ENCODE measurements at places on chromosomes 12 and 14. TPM values are rescaled to one million over a fixed set of nuclear protein-coding genes. Genes with fewer than 3 reads are reported as not detected.

- peaks cover 15% of the 10 kb centered on the region for H3K27me3 ChIP-seq
- H3K4me1 ChIP-seq, result no peaks in the 10 kb centered on the region
- no peak overlapping the region for H3K27ac ChIP-seq
- no peak for DNase-seq
- no peaks in the 10 kb centered on the region for H3K36me3 ChIP-seq
Measured at GRCh38 chr12:107308310-107308709, 215.0 kb upstream of the CRY1 start.

DNA sequence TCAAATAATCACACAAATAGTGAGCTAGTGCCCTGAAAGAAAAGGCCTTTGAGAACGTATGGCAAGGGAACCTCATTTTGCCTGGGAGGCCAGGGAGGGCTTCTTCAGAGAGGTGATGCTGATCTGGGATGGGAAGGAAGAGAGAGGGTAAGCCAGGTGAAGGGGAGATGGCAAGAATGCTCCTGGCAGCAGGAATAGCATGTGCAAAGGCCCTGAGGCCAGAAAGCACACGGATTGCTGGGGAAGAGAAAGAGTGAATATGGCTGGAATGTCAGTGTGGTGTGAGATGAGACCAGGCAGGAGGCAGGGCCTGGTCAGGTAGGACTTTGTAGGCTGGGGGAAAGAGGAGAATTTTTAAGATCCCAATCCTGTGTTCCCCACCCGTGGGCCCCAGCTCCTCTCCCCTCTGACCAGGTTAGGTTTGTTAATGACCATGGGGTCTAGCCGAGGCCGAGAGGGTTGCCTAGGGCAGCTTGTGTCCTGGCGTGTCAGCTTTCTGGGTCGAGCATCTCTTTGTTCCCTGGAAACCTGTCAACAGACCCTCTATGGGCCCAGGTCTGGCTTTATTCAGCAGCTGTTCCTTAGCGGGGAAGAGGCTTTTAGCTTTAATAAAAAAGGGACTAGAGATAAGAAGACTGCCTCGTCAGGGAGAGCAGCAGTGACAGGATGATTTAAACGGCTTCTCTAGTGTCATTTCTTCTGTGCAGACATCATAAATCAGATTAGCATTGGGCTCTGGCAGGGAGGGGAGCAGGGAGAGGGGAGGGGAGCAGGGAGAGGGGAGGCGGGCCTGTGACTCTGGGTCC lies 123.4 kb downstream of the ADCK1 start:
- no peak for DNase-seq
- H3K4me1 ChIP-seq, result no peaks in the 10 kb centered on the region
- no peaks in the 10 kb centered on the region for H3K27me3 ChIP-seq
- H3K4me3 ChIP-seq, result no peak overlapping the region

- H3K27me3 ChIP-seq, result no peaks in the 10 kb centered on the region
- no peak for DNase-seq
- no peak overlapping the region for H3K4me3 ChIP-seq
- H3K36me3 ChIP-seq, result no peaks in the 10 kb centered on the region
Measured at GRCh38 chr12:124218243-124218560, 76.7 kb upstream of the RFLNA start.

DNA sequence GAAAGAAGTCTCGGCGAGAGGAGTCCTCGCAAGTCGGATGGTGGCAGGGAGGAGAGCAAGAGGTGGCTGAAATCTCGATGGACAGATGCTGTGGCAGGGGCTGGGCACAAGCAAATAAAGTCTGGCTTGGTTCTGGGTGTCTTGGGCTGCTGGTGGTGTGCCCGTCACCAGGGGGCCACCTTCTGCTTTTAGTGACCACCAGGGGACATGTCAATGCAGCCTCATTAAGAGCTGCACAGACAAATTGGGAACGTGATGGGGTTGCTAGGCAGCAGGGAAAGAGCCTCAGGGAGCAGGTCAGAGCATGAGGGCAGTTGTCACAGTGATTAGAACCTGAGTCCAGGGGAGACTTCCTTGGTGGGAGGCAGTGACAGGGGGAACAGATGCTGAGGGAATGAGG lies 44.0 kb downstream of the LRRC74A start:
- peak; percentile 75 for DNase-seq
- H3K4me3 ChIP-seq, result no peak overlapping the region
- no peak overlapping the region for H3K27ac ChIP-seq
- no peaks in the 10 kb centered on the region for H3K27me3 ChIP-seq
- H3K36me3 ChIP-seq, result no peaks in the 10 kb centered on the region
- H3K4me1 ChIP-seq, result no peaks in the 10 kb centered on the region

DNA sequence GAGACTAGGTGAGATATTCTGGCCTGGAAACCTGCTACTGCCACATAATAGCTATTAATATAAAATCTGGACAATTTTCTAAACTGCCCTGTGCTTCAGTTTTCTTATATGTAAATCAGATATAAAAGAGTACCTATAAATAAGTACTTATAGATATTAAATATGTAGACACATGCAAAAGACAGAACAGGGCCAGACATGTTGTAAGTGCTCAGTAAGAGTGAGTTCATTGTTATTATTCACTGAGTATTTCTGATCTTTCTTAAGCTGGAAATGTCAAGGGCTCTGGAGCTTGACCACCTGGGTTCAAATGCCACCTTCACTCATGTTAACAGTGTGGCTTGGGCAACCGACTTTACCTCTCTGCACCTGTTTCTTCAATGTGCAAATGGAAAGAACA lies 179.8 kb downstream of the GALC start:
- no peaks in the 10 kb centered on the region for H3K27me3 ChIP-seq
- no peak overlapping the region for H3K4me3 ChIP-seq
- DNase-seq, result no peak
- H3K36me3 ChIP-seq, result no peaks in the 10 kb centered on the region
- no peak overlapping the region for H3K27ac ChIP-seq

GRCh38 chr12:102966200-102966863 lies 8.9 kb downstream of the ASCL1 start:
- H3K27ac ChIP-seq, result peak overlapping the region; percentile 45
- peaks cover 100% of the 10 kb centered on the region for H3K27me3 ChIP-seq
- no peak overlapping the region for H3K4me3 ChIP-seq
- no peaks in the 10 kb centered on the region for H3K36me3 ChIP-seq
- peak; percentile 53 for DNase-seq

DNA sequence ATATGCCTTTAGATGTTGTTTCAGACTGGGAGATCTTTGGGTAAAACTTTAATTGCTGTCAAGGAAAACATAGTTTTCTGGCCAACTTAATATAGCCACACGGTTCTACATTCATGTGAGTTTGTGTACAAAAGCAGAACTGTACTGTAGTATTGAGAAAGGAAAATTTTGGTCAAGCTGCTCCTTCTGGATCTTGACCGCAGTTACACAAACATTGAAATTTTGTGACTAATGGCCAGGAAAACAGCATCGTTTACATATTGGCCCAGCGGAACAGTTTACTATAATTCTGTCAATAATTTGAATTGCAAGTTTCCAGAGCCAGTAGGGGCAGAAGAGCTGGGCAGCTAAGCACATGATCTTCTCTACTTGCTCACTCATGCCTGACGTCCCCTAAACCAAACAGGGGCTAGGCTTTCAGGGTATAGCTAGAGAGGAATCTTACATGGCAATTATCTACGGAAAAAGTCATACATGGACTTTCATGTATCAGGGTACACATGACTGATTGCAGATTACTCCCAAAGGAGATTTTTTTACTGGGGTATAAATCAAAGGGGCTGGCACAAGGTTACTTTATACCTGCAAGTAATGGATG lies 11.4 kb upstream of the ART4 start:
- no peak overlapping the region for H3K27ac ChIP-seq
- H3K27me3 ChIP-seq, result no peaks in the 10 kb centered on the region
- H3K36me3 ChIP-seq, result no peaks in the 10 kb centered on the region
- H3K4me1 ChIP-seq, result no peaks in the 10 kb centered on the region

DNA sequence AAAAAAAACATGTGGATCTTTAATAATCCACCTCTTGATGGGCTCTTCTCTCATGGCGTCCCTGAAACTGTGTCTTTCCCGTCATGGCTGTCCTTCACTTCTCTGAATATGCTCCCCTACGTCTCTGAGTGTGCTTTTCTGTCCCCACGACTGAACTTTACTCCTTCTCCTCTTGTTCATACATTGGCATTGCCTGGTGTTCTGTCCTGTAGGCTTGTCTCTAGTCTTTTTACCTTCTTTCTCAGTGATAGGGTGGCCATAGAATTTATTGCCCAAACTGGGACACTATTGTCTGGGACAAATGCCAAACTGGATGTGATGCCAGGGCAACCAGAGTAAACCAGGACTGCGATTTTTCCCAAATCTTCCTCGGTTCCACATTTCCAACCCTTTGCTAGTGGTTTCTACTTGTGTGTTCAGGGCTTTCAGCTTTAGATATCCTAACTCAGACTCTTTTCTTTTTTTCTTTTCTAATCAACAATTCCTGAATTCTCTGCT lies 202.2 kb downstream of the ATP23 start:
- no peaks in the 10 kb centered on the region for H3K36me3 ChIP-seq
- H3K27ac ChIP-seq, result no peak overlapping the region
- no peak overlapping the region for H3K4me3 ChIP-seq
- no peaks in the 10 kb centered on the region for H3K4me1 ChIP-seq
- no peaks in the 10 kb centered on the region for H3K27me3 ChIP-seq
- DNase-seq, result no peak

DNA sequence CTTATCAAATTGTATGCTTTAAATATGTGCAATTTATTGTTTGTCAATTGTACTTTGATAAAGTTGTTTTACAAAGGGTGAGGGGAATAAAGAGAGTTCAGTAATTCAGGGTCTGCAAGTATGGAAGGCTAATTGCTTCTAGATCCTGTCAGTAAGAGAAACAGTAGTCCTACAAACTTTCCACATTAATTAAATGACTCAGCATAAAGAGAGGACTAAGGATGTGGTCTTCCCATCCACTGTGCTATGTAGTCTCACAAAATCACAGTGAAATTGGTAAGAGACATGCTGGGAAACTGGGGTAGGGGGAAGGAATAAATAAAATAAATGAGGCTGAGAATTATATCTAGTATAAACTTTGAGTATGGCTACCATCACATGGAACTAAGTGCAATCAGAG lies 130.2 kb upstream of the PKP2 start:
- peak overlapping the region; percentile 60 for H3K4me3 ChIP-seq
- H3K36me3 ChIP-seq, result peaks cover 4% of the 10 kb centered on the region
- no peaks in the 10 kb centered on the region for H3K27me3 ChIP-seq
- H3K4me1 ChIP-seq, result peaks cover 4% of the 10 kb centered on the region
- no peak overlapping the region for H3K27ac ChIP-seq

GRCh38 chr12:103560604-103561101 lies 26.4 kb upstream of the STAB2 start:
- H3K4me3 ChIP-seq, result no peak overlapping the region
- H3K4me1 ChIP-seq, result no peaks in the 10 kb centered on the region
- no peak for DNase-seq
- no peaks in the 10 kb centered on the region for H3K27me3 ChIP-seq

DNA sequence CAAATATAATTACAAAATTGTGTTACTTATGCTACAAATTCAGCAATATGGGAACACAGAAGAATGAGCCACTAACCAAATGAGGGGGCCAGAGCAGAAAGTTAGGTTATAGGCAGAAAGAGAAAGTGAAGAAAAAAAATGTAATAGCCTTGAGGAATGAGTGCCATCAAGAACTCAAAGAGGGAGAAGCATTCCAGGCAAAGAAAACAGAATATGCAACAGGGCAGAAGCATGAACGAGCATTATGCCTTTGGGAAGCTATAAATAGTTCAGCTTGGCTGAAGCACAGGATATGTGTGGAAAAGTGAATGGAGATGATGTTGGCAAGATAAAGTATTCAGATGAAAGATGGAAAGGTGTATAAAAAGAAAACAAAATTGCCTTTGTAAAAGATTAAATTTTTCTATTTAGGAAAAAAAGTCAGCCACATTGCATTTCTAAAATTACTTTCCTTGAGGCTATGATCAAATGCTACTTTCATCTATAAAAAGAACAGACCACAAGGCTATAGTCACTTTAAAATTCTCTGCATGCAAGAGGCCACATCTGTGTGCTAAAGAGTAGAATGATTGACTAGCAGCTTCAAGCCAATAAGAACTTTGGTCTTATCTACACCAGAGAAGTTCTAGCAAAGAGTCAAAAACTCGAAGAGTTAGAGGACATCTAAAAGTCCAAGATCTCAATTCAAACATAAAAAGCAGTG lies 193.6 kb upstream of the GARIN6 start:
- H3K4me3 ChIP-seq, result no peak overlapping the region
- peaks cover 6% of the 10 kb centered on the region for H3K27me3 ChIP-seq
- no peak for DNase-seq
- no peak overlapping the region for H3K27ac ChIP-seq
- H3K36me3 ChIP-seq, result no peaks in the 10 kb centered on the region

GRCh38 chr14:81464253-81465002 lies 64.3 kb upstream of the STON2 start:
- DNase-seq, result peak; percentile 84
- H3K27ac ChIP-seq, result no peak overlapping the region
- H3K4me1 ChIP-seq, result no peaks in the 10 kb centered on the region
- H3K4me3 ChIP-seq, result peak overlapping the region; percentile 56
- H3K36me3 ChIP-seq, result no peaks in the 10 kb centered on the region
- no peaks in the 10 kb centered on the region for H3K27me3 ChIP-seq

- H3K4me1 ChIP-seq, result no peaks in the 10 kb centered on the region
- no peak overlapping the region for H3K4me3 ChIP-seq
- no peaks in the 10 kb centered on the region for H3K36me3 ChIP-seq
- peaks cover 8% of the 10 kb centered on the region for H3K27me3 ChIP-seq
- H3K27ac ChIP-seq, result no peak overlapping the region
Measured at GRCh38 chr12:114984634-114985061, 300.7 kb upstream of the TBX3 start.

DNA sequence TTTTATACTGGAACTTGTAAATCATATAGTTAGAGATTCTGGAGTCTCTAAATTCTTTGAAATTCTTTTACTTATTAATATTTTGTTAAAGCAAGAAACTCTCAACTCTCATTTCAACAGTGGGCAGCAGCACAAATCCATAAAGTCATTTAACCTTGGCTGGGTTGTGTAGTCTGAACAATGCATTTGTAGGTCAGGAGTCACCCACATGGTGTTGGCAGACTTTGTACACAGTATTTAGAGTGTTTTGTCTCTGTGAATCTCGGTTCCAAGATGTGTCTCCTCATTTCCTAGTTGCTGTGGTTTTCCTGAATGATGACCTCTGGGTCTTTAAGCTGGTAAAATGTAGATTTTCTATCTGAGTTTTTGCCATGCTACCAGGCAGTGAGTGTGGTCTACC lies 20.8 kb upstream of the STRAP start:
- no peak overlapping the region for H3K27ac ChIP-seq
- H3K4me1 ChIP-seq, result no peaks in the 10 kb centered on the region
- H3K4me3 ChIP-seq, result no peak overlapping the region
- no peaks in the 10 kb centered on the region for H3K36me3 ChIP-seq
- no peak for DNase-seq

GRCh38 chr12:30932881-30933280 lies 6.3 kb downstream of the TSPAN11 start:
- no peak overlapping the region for H3K27ac ChIP-seq
- DNase-seq, result peak; percentile 26
- H3K4me3 ChIP-seq, result no peak overlapping the region
- no peaks in the 10 kb centered on the region for H3K4me1 ChIP-seq
- peaks cover 22% of the 10 kb centered on the region for H3K27me3 ChIP-seq

CLEC1A gene
- not detected for total RNA-seq

TAS2R9 gene
- total RNA-seq, result not detected

C14orf39 gene
- total RNA-seq, result 0.66 TPM

AKAP6 gene
- total RNA-seq, result 4.3 TPM

ALDH1L2 gene
- 0.54 TPM for total RNA-seq

CTSG gene
- not detected for total RNA-seq

TMEM260 gene
- total RNA-seq, result 33.6 TPM

RTN1 gene
- 2.4 TPM for total RNA-seq
